ENCODE measurements at places on chromosomes 12 and 14.

DNA sequence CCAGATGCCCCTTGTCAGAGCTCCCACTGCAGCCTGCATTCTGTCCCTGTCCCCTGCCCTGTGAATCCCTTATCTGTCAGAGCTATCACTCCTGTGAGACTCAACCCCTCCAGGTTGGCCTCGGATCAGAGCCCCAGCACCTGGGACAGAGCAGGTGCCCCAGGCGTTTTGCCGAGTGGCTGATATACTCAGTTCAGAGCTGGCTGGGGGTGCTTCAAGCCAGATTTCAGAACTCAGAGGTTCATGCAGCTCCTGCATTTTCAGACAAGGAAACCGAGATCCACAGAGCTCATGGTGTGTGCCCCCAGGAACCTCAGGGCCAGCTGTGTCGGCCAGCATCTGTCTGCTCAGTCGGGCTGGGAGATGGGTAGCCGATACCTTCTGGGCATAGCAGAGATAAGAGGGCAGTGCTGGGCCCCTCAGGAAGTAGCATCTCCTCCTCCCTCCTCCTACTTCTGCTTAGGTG is 228.0 kb upstream of the RTL1 start:
- no peak for DNase-seq

DNA sequence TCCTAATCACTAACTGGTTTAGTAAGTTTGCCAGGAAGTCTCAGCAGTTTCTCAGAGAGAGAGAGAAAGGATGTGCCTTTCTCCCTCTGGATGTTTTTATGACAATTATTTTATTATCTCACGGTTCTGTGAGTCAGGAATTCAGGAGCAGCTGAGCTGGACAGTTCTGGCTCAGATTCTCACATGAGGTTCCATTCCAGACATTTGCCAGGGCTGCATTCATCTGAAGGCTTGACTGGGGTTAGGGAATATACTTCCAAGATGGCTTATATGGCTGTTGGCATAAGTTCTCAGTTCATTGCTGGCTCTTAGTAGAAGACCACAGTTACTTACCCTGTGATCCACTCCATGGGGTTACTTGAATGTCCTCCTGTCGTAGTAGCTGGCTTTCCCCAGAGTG is 101.2 kb upstream of the ATF7IP start:
- no peak for DNase-seq

DNA sequence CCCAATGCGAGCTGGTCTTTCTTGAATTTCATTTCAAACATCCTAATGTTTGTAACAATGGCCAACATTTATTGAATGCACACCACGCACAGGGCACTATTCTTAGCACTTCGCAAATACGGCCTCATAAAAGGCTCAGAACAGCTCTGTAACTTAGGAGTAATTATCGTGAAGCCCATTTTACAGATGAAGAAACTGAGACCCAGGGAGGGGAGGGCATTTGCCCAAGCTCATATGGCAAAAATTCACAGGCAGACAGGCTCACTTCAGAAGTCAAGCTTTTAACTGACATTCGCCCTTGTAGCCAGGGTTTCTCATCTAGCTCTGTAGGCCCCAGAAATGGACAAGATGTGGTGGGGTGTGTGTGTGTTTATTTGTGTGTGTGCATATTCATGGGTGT is 60.3 kb upstream of the TBX3 start:
- no peak for DNase-seq

- no peak for DNase-seq
Measured at GRCh38 chr14:61754627-61755381, 7.4 kb upstream of the SNAPC1 start.

GRCh38 chr12:48419116-48419935 is 53.0 kb upstream of the ANP32D start:
- no peak for DNase-seq

DNA sequence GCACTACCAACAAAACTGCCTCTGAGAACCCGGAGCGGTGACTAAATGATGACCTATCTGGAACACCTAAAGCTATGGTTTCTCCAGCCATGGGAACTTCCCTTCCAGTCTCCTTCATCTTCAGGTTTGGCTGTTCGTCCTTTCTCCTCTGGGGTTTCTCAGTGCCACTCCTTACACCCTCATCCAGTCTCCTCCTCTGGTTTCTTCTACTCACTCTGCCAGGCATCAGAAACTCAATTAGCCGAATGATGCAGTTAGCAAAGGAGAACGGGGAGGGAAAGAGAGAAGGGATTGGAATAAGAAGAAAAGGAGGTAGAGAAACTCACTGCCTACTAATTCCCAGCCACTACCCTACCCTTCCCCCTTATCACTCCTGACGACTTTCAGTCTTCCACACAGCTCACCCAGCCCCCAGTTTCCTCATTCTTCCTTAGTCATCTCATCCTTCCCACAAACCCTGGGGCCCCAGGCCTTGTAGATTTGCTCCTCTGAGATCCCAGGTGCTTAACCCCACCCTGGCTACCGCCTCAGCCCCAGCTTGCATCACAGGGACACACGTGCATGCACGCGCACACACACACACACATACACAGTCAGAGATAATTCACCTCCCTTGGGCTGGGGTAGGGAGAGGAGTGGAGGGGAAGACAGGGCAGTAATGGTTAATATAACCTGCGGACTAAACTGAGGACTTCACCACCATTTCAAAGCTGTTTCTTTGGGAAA is 13.0 kb downstream of the FGD6 start:
- no peak for DNase-seq

GRCh38 chr12:40336573-40337199 is 111.9 kb downstream of the LRRK2 start:
- DNase-seq = no peak

DNA sequence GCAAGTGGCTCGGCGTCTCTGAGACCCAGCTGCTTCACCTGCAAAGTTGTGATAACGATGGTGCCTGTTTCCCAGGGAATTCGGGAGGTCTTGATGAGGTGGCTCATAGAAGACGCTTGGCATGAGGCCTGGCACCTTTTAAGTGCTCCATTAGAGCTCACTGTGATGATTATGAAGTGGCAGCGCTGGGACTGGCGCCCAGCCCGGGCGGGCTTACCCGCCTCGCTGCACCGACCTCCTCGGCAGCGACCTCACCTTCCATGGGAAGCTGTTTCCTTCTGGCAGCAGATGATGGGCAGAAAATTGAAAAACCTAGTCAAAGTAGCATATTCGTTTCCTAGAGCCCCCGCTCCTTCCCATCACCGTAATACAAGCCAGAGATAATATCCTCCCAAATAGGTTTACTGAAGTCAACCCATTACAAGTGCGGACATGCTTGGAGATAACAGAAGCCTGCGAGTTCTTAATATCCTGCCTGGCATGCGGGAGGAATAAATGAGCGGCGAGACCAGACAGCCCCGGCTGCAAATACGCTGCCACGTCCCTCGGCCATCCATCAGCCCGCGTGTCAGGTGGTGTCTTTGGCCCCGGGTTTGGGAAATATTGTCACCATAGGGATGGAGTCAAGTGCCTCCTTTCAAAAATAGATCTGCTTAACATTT is 35.2 kb upstream of the DLK1 start:
- DNase-seq = no peak

DNA sequence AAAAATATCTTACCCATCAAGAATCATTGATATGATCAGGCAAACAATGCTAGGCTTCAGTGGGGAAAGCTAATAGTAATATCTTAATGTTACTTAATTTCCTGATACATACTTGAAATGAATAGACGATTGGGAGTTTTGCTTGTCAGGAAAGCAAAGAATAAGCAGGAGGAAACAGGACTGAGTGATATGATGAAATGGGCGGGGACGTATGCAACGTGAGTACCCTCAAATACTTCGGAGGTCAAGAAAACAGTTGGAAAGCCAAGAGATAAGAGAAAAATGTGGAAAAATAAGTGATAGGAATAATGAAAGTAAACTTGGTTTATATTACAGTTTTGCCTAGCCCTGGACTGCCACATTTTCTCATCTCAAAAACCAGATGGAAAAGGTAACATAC is 49.2 kb downstream of the METTL25 start:
- DNase-seq = no peak

GRCh38 chr12:53071591-53072551 is 7.3 kb downstream of the SPRYD3 start:
- DNase-seq = no peak

- DNase-seq = no peak
Measured at GRCh38 chr14:21019366-21019765, 5.5 kb downstream of the NDRG2 start.

DNA sequence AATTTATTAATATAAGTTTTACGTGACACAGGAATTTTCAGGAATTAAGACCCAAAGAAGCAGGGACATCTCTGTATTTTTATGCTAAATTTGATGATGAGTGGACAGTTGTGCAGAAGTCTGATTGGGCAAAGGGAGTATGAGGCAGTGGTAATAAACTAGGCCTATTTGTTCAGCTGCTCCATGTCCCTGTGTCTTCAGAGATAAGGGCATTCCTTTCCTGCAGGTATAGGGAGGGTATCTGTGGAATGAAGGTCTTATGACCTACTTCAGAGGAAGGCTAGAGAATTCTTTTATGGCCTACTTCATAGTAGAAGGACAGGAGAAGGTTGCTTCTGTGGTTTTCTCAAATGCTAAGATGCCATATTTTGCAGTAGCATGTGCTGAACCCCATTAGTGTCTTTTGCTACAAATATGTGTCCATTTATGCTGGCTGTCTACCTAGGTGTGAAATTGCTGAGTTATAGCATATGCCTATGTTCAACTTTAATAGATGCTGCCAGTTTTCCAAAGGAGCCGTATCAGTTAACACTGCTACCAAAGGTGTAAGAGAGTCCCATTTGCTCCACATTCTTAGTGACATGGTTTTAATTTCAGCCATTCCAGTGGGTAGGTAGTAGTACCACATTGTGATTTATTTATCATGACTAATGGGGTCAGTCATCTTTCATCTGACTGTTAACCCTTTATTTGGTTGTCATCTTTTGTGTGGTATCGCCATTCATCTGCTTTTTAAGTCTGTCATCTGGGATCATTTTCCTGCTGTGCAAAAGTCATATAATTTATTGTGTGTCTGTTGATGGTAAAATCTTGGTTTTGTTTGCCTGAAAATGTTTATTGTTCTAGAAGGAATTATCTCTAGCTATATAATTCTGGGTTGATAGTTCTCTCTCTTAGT is 410.7 kb upstream of the RGS6 start:
- no peak for DNase-seq

DNA sequence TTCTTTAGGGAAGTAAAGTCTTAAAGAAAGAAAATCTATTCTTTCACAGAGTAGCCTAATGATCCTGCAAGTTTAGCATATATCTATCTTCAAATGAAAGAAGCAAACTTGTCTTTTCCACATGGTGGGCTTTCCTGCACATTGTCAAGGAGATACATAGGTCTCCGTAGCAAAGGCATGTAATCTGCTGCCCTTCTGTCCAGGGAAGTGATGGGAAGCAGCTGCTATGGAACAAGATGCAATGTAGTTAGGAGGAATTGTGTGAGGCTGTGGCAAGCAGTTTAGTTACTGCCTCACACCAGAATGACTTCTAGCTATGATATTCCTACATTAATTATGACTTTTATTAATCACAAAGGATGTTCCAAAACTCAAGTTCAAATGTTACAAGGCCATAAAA is 174.4 kb downstream of the PDZRN4 start:
- DNase-seq = no peak

- DNase-seq = no peak
Measured at GRCh38 chr12:25938581-25938980, 19.9 kb upstream of the RASSF8 start.
